ENCODE measurements at places on chromosomes 3 and 15.

- H3K36me3 ChIP-seq: no peaks in the 10 kb centered on the region
- H3K4me1 ChIP-seq: no peaks in the 10 kb centered on the region
- no peak overlapping the region for H3K4me3 ChIP-seq
- H3K27ac ChIP-seq: no peak overlapping the region
- no peak for DNase-seq
- H3K27me3 ChIP-seq: no peaks in the 10 kb centered on the region
Measured at GRCh38 chr3:98454929-98455328, 8.1 kb upstream of the OR5K1 start.

DNA sequence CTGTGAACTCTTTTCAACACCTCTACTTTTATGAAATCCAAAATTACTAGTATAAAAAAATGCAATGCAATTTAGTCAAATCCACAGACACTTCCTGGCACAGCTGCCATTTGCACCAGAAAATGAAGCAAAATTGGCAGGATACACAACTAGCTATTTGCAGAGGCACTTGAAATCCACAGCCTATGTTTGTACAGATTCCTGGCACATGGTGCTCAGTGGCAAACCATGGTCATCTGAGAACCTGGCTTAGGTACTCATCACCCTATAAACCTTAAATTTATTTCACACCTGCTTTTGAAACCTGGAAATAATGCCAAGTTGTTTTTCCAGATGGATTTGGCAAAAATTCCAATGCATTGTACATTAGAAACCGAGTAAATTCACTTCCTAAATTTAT is 20.2 kb upstream of the PPM1L start:
- H3K27ac ChIP-seq: no peak overlapping the region
- H3K4me3 ChIP-seq: no peak overlapping the region
- H3K4me1 ChIP-seq: no peaks in the 10 kb centered on the region

GRCh38 chr15:34765741-34766140 is 10.9 kb upstream of the GJD2 start:
- no peaks in the 10 kb centered on the region for H3K36me3 ChIP-seq
- no peaks in the 10 kb centered on the region for H3K4me1 ChIP-seq
- no peak for DNase-seq
- no peak overlapping the region for H3K27ac ChIP-seq

- no peak for DNase-seq
- H3K4me3 ChIP-seq: no peak overlapping the region
- H3K36me3 ChIP-seq: no peaks in the 10 kb centered on the region
- no peak overlapping the region for H3K27ac ChIP-seq
Measured at GRCh38 chr3:86801921-86802320, 189.0 kb downstream of the VGLL3 start.

- H3K4me1 ChIP-seq: peaks cover 49% of the 10 kb centered on the region
- H3K4me3 ChIP-seq: peak overlapping the region; percentile 62
- no peaks in the 10 kb centered on the region for H3K27me3 ChIP-seq
- H3K36me3 ChIP-seq: peaks cover 58% of the 10 kb centered on the region
- no peak for DNase-seq
- peak overlapping the region; percentile 75 for H3K27ac ChIP-seq
Measured at GRCh38 chr3:113005611-113006010, 14.8 kb downstream of the GTPBP8 start.

DNA sequence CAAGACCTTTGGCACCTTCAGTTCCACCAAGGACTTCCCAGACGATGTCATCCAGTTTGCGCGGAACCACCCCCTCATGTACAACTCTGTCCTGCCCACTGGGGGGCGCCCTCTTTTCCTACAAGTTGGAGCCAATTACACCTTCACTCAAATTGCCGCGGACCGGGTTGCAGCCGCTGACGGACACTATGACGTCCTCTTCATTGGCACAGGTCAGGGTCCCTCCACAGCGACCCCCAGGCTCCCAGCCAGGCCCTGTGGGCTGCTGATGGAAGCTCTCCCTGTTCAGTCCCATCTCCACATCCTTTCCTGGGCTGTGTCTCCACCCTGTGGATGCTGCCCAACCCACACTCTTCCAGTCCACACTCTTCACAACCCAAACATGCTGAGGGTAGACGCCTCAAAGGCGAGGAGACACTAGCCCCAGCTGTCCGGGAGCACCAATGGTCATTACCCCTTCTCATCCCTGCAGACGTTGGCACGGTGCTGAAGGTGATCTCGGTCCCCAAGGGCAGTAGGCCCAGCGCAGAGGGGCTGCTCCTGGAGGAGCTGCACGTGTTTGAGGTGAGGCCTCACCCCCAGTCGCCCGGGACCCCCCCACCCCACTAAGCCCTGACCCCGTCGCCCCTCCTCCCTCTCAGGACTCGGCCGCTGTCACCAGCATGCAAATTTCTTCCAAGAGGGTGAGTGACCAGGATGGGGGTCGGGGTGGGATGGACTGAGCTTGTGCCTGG is 4.3 kb upstream of the LSMEM2 start:
- peaks cover 10% of the 10 kb centered on the region for H3K36me3 ChIP-seq
- peak; percentile 70 for DNase-seq
- peaks cover 25% of the 10 kb centered on the region for H3K4me1 ChIP-seq
- H3K4me3 ChIP-seq: peak overlapping the region; percentile 32
- H3K27ac ChIP-seq: no peak overlapping the region
- peaks cover 53% of the 10 kb centered on the region for H3K27me3 ChIP-seq

DNA sequence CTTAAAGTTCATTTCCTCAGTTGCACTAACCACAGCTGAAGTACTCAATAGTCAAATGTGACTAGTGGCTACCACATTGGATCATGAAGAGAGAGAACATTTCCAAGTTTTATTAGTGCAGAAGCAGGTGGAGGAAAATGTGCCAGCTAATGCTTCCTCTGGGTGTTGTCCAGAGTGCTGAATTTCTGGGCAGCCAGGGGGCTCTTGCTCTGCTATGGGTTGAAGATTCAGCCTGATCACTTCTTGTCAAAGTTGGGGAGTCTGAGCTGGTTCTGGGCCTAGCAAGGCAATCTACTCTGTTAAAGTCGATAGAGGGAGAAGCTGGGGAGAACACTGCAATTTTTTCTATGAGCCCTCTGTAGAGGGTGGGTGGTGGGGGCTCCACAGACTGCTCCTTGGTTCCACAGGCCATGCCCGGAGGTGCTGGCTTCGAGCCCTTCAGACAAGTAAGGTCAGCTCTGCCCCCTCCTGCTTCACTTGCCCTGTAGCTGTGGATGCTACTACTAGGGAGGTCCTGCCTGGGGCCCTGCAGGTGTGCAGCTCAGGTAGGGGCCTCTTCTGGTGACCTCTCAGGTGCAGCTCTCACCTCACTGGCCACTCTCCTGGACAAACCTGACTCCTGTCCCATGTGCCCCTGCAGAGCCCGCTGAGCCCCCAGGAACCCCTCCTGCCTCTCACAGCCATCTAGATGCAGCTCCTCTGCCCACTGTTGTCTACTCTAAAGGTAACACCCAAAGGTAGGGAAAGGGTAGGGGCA is 8.2 kb downstream of the ALG3 start:
- H3K27ac ChIP-seq: no peak overlapping the region
- no peak for DNase-seq
- peaks cover 13% of the 10 kb centered on the region for H3K36me3 ChIP-seq
- H3K27me3 ChIP-seq: no peaks in the 10 kb centered on the region

DNA sequence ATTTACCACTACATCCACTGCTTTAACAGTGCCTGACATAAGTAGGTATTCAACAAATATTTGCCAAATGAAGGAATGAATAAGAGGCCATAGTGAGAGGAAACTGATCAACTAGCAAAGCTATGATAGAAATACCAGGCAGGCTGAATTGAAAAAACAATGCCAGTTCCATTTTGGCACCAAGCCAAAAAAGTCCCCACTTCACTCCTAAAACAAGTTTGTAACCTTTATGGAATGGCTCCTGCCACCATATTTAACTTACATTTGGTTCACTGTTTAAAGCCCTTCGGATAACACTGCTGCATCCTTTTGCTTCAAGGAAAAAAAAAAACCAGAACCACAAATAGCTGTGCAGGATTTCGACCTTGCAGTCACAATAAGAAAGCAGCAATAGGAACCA is 166.1 kb downstream of the FRMD5 start:
- H3K4me3 ChIP-seq: no peak overlapping the region
- no peak overlapping the region for H3K27ac ChIP-seq
- H3K36me3 ChIP-seq: no peaks in the 10 kb centered on the region
- peaks cover 66% of the 10 kb centered on the region for H3K27me3 ChIP-seq
- DNase-seq: no peak

GRCh38 chr3:188687389-188687788 is 484.4 kb upstream of the TPRG1 start:
- no peak overlapping the region for H3K27ac ChIP-seq
- no peak for DNase-seq
- no peak overlapping the region for H3K4me3 ChIP-seq
- H3K27me3 ChIP-seq: no peaks in the 10 kb centered on the region

DNA sequence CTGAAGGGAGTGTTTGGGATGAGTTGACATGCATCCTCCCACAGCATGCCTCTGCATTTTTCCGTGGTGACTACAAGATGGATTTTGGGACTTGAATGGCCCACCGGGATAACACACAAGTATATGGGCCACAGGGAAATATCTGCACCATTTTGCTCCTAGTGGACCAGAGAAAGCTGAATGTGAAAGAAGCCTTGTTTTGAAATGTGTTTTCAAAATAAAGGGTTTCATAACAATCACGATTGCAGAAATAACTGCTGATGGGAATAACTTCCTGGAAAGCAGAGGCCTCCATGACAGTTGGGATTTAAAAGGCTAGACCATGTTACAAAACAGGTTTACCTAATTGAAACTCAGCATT is 77.5 kb upstream of the PRR23C start:
- H3K27ac ChIP-seq: no peak overlapping the region
- H3K27me3 ChIP-seq: no peaks in the 10 kb centered on the region
- no peak overlapping the region for H3K4me3 ChIP-seq
- no peaks in the 10 kb centered on the region for H3K4me1 ChIP-seq
- H3K36me3 ChIP-seq: no peaks in the 10 kb centered on the region
- DNase-seq: no peak

DNA sequence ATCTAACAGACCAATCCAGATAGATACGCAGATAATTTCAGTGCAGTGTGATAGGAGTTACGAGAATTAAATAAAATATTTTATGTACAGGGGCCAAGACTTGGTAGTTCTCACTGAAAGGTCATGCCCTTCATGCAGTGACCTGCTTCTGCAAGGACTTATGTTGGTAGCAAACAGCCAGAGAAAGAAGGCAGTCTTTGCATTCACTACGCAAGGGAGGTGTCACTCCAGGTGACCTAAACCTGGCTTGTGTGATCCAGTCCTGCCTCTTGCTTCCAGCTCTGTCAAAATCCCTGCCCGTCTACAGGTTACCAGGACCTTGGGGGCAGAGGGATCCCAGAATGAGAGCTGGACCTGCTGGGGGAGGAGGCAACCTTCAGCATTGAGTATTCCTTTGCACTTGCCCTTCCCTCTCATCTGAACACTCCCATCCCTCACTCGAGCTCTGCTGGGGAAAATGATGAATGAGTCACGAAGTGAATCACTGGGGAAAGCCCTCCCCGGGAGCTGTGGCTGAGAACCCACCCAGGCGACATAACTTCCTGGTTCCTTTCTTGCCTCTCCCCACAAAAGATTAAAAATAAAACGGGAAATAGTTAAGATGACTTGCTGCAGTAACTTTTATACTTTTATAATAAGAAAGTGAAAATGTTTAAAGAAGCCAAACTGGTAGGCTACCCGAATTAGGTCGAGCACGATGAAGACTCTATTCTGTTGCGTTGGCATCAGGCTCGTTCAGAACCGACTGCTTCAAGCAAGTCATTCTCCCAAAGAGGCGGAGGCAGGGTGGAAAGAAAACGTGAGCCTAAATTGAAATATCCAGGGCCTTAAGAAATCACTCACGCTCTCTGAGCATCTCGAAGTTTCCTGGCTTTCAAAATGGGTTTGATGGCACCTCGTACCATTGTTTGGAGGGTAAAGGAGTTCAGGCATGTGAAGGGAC is 216.1 kb downstream of the SLCO3A1 start:
- no peak for DNase-seq
- H3K4me3 ChIP-seq: peak overlapping the region; percentile 18
- no peak overlapping the region for H3K27ac ChIP-seq
- peaks cover 4% of the 10 kb centered on the region for H3K36me3 ChIP-seq
- H3K4me1 ChIP-seq: peaks cover 73% of the 10 kb centered on the region
- H3K27me3 ChIP-seq: no peaks in the 10 kb centered on the region

GRCh38 chr15:36370731-36371112 is 208.7 kb upstream of the CDIN1 start:
- no peaks in the 10 kb centered on the region for H3K27me3 ChIP-seq
- H3K36me3 ChIP-seq: peaks cover 2% of the 10 kb centered on the region
- DNase-seq: no peak
- H3K4me1 ChIP-seq: no peaks in the 10 kb centered on the region
- no peak overlapping the region for H3K4me3 ChIP-seq

- no peak overlapping the region for H3K27ac ChIP-seq
- no peaks in the 10 kb centered on the region for H3K4me1 ChIP-seq
- no peak for DNase-seq
- H3K27me3 ChIP-seq: peaks cover 44% of the 10 kb centered on the region
Measured at GRCh38 chr3:127729556-127730056, 56.9 kb downstream of the ABTB1 start.

GRCh38 chr3:16885593-16886302 is 993 bp downstream of the PLCL2 start:
- H3K4me1 ChIP-seq: peaks cover 59% of the 10 kb centered on the region
- peaks cover 25% of the 10 kb centered on the region for H3K36me3 ChIP-seq
- H3K4me3 ChIP-seq: peak overlapping the region; percentile 95
- H3K27me3 ChIP-seq: no peaks in the 10 kb centered on the region

DNA sequence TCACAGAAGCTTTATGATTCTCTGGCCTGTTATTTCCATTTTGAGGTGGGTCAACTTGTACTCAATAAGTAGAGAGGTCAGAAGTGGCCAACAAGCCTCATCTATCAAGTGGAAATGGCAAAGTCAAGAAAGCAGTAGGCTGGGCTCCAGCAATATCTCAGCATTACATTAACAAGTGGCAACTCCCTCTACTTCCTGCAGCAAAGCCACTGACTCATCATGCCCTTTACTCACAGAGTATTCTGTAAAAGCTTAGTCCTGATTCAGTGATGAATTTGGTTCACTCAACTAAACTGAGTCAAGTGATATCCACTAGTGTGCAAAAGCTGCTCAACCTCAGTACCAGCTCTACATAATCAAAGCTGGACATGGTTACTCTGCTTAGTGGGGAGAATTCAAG is 954.6 kb downstream of the EPHA3 start:
- no peak overlapping the region for H3K4me3 ChIP-seq
- no peaks in the 10 kb centered on the region for H3K4me1 ChIP-seq
- no peak overlapping the region for H3K27ac ChIP-seq
- no peak for DNase-seq

- no peaks in the 10 kb centered on the region for H3K36me3 ChIP-seq
- H3K27me3 ChIP-seq: peaks cover 40% of the 10 kb centered on the region
- H3K4me3 ChIP-seq: no peak overlapping the region
- DNase-seq: no peak
- H3K4me1 ChIP-seq: no peaks in the 10 kb centered on the region
Measured at GRCh38 chr3:110984456-110985250, 87.0 kb upstream of the NECTIN3 start.

- no peaks in the 10 kb centered on the region for H3K4me1 ChIP-seq
- H3K36me3 ChIP-seq: peaks cover 2% of the 10 kb centered on the region
- H3K4me3 ChIP-seq: no peak overlapping the region
- H3K27ac ChIP-seq: no peak overlapping the region
- H3K27me3 ChIP-seq: peaks cover 33% of the 10 kb centered on the region
Measured at GRCh38 chr15:45097466-45097865, 16.5 kb downstream of the DUOX2 start.

GRCh38 chr3:41357271-41357670 is 158.0 kb downstream of the CTNNB1 start:
- H3K36me3 ChIP-seq: no peaks in the 10 kb centered on the region
- no peak for DNase-seq
- no peak overlapping the region for H3K27ac ChIP-seq
- H3K4me1 ChIP-seq: no peaks in the 10 kb centered on the region
- H3K27me3 ChIP-seq: no peaks in the 10 kb centered on the region
- no peak overlapping the region for H3K4me3 ChIP-seq

All from central memory CD8-positive, alpha-beta T cell (primary cell).